Epithelial cell of proximal tubule (primary cell): ENCODE measurements at places on chromosomes 4 and X. TPM values are rescaled to one million over a fixed set of nuclear protein-coding genes. Genes with fewer than 3 reads are reported as not detected.

Gene PRMT9
- 6.5 and 7.8 TPM in 2 replicates for total RNA-seq

DNA sequence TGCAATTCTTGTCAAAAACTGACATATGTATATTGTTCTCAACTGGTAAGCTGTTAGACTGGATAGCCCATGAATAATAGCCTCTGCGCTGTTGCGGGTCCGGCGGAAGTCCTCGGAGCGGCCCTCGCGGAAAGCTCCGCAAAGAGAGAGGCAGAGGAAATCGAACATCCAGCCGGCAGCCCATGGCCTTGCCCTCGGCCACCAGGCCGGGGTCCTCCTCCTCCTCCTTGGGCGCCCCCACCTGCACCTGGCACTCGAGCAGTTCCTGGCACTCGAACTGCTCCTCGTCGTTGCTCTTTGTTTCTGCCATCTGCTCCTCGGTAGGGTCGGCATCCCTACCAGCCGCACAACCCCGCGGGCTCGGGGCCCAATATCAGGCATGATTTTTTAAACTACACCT lies 1176.3 kb downstream of the PCDH18 start:
- no peak for DNase-seq

Gene RPL10
- total RNA-seq, result 5,736 and 6,055 TPM in 2 replicates

Gene VCX3B
- not detected in 2 replicates for total RNA-seq

- no peak for DNase-seq
These were observed 42.1 kb upstream of the PRDM5 start for GRCh38 chr4:120964596-120964995.

GRCh38 chr4:70885174-70885573 lies 17.0 kb upstream of the MOB1B start:
- DNase-seq, result no peak

Gene RPS6KA6
- 0.58 and 1.5 TPM in 2 replicates for total RNA-seq

Gene RGN
- total RNA-seq, result 0.80 and 2.9 TPM in 2 replicates

- DNase-seq, result peak; percentile 39
These were observed at the start of gene SMIM20 for GRCh38 chr4:25913851-25914669. SMIM20 (plus strand) TSS chr4:25914220; CDS start chr4:25914314, 94 bp downstream.

- no peak for DNase-seq
These were observed 84.6 kb downstream of the FBXO8 start for GRCh38 chr4:174198828-174199227.

- no peak for DNase-seq
These were observed 166.1 kb upstream of the RPL34 start for GRCh38 chr4:108454227-108454626.

DNA sequence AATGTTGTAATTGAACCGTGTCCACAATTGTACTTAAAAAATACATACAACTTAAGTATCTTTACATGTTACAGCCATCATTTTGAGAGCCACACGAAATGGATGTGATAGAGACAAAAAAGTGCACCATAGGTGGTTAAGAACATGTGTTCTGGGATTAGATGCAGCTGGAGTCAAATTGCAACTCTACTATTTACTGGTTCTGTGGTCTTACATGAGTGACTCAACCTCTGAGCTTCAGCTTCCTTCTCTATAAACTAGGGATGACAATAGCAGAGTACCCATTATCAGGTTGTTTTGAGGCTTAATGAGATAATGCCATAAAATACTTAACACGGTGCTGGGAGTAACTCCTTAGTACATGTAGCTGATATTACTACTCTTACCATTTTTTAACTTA lies 130.4 kb downstream of the IDS start:
- DNase-seq, result no peak
